ENCODE measurements at places on chromosomes 16 and 17.

- DNase-seq, result no peak
Observed at GRCh38 chr16:55331648-55332185, 7.7 kb downstream of the IRX6 start.

- DNase-seq, result no peak
Observed at GRCh38 chr17:55391244-55391757, 30.3 kb downstream of the MMD start.

GRCh38 chr17:41799366-41799765, 12.4 kb downstream of the P3H4 start:
- no peak for DNase-seq

DNA sequence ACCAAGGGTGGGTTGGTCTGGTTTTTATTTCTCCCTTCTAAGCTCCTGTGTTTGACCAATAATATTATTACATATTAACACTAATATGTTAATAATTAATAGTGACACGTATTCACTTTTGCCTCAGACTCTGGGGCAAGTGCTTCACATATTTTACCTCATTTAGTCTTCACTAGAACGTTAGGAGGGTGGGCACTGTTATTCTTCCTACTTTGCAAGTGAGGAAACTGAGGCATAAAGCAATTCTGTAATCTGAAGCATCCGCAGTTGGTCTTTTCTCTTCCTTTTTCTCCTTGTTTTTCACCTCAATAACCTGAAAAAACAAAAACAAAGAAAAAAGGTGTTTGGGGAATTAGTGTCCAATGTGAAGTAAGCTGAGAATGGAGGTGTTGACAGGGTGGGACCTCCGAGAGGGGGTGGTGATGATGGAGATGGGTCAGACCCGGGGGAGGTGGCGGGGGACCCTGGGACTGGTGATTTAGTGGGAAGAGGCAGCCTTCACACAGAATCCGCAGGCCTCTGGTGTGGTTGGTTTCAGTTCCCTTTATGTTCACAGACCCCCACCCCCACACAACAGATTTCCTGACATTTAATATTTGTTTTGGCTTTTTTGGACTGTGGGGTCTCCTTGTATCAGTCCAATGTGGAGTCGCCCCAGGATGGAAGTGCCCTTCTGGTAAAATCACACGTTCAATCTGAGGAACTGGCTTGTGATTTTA, 3.7 kb downstream of the CDH1 start:
- no peak for DNase-seq

DNA sequence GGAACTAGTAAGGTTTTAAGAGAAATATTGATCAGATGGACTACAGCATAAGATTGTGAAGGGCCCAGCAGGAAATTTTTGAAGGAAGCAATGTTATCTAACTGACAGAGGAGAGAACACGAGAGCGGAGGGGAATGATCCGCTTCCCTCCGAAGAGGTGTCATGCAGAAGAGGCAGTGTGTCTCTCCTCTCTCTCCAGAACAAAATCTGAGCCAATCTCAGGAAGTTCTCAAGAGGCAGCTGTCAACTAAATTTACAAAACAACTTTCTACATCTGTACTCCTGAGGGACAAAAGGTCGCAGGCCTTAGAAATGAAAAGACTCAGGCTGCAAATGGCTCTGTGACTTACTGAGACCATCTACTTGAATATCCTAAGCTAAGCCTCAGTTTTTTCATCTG, 224.6 kb upstream of the CDH5 start:
- no peak for DNase-seq

DNA sequence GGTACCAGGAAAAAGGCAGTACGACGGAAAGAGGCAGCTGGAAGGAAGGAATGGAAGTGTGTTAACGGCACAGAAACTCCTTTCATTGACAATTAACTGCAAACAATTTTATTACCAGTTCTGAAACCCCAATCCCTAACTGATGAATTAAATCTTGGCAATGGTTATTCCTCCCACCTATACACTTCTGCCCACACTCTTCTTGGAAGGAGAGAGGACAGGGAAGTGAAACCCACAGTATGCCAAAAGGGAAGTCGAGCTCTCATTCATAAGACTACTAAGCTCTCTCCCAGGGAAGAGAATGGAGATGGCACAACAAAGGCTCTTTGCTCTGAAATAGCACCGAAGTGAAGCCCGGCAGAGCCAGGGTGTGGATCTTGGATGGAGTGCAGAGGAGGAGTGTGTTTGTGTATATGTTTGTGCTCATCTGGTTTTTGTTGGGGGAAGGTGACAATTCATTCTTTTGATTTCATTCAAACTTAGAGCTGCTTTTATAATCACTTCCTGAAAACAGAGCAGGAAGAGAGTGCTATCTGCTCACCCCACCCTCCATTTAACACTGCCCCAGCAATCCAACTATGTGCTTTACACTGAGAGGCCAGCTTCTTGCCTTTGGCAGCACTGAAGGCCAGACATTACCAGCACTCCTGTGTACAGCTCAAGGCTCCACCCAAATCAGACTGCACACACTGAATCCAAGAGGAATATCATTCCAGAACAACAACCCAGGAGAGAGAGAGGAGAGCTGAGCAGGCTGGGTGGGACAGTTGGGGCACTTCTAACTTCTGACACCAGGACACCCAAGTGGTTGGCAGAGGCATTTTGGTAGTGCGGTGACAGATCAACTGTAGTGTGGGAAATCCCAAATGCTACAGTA, 68.7 kb downstream of the HIC1 start:
- peak; percentile 59 for DNase-seq

DNA sequence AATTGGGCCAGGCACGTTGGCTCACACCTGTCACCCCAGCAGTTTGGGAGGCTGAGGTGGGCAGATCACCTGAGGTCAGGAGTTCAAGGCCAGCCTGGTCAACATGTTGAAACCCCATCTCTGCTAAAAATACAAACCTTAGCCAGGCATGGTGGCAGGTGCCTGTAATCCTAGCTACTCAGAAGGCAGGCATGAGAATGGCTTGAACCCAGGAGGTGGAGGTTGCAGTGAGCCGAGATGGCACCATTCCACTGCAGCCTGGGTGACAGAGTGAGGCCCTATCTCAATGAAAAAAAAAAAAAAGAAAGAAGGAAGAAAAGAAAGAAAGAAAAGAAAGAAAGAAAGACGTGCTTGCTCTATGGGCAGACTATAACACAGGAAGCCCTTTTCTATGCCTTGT, 84.4 kb downstream of the FOXL1 start:
- DNase-seq, result no peak

- DNase-seq, result no peak
Observed at GRCh38 chr17:73324711-73325526, 13.1 kb upstream of the CDC42EP4 start.

GRCh38 chr17:32516940-32517701, 30.3 kb downstream of the CDK5R1 start:
- no peak for DNase-seq

GRCh38 chr16:81123092-81123852, 27.1 kb upstream of the GCSH start:
- DNase-seq, result no peak

- DNase-seq, result peak; percentile 49
Observed at GRCh38 chr17:14302091-14302430, 1.2 kb downstream of the HS3ST3B1 start.

DNA sequence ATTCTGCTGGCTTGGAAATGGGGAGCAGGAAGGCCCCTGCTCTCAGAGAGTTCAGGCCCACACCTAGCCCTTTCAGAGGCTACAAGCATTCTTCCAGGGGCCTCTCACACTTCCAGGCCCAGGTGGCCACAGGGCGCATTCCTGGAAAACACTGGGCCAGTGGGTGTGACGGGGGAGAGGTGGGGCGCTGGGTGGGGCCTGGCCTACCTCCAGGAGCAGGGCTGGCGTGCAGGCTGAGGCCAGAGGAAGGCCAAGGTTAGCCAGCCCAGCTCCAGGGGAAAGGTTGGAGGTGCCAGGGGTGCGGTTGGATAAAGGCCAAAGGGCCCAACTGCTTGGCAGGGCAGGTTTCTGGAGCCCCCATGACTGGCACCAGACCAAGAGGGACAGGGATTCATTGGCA, 198.2 kb downstream of the MAF start:
- no peak for DNase-seq

DNA sequence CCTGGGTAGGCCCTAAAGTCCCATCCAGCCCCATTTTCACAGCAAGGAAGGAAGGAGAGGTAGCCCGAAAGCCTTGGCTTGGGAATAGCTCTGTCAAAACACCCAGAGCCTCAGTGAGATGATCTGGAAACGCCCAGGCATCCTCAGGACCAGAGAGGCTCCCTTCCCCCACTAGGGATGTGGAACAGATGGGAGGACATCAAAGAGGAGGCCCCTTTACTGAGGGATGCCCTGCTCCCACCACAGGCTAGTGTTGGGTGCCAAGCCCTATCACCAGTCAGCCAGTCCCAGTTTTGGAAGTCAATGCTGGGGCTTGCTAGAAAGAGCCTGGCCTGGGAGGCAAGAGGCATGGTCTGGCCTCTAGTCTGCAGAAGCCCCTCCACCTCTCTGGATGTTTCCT, 4.7 kb downstream of the TPPP3 start:
- no peak for DNase-seq

GRCh38 chr17:40070709-40071312, 8.0 kb downstream of the THRA start:
- no peak for DNase-seq

DNA sequence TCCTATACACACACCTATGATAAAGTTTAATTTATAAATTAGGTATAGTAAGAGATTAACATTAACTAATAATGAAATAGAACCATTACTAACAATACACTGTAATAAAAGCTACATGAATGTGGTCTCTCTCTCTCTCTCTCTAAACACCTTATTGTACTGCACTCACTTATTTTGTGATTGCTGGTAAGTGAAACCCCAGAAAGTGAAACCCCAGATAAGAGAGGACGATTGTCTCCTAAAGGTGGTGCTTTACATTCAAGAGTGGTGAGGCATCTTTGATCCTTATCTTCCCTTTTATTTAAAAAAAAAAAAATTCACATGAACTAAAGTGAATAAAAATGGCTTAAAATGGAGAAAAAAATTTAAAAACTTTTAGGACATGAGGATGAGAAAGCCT, 80.1 kb upstream of the TRAP1 start:
- no peak for DNase-seq

DNA sequence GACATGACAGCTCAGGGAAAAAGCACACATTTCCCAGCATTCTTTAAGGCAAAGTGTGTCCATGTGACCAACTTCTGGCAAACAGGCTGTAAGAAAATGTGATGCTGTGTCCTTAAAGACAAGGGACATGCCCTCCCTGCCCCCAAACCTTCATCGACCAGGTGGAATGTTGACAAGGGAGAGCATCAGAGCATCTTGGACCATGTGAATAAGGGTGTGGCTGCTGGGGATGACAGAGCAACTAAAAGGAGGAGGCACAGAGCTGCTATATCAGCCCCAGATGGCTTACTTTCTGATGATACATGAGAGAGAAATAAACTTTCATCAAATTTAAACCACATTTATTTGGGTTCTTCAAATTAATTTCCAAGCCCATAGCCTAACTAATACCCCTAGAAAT, 2.2 kb upstream of the ZNF23 start:
- DNase-seq, result no peak

- peak; percentile 27 for DNase-seq
Observed at GRCh38 chr17:79400989-79401703, 209.7 kb downstream of the RBFOX3 start.

GRCh38 chr17:58252141-58252540, 13.8 kb downstream of the LPO start:
- DNase-seq, result no peak

DNA sequence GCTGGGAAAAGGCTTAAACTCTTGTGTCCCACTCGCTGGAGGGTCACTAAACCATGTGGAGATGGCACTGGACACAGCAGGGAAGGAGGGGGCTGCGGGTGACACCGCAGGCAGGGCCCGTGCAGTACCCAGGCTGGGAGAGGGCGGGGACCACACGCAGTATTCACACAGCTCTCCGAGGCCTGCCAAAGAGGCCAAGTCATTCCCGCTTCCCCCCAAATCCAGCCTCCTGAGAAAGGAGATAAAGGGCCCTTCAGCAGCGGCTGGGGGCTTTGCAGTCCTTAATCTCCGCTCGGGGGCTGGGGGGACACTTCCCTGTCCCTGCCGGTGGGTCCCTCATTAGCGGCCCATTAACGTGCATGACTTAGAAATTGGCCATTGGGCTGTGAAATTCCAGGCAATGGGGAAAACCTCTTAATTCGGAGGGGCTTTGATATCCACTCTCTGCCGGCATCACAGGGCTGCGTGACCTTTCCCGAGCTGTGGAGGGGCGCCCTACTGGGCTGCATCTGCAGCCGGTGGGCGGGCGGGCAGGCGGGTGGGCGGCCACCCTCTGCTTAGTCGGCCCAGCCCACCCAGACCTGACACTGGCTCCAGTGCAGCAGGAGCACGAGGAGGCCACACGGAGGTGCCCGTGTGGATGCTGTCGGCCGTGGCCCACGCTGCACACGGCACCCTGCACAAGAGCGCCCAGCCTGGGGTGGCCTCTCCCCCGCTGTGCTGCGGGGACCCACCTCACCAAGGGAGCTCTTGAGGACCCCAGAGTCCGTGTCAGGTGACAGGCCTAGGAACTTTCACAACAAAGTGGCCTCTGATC, 2.6 kb upstream of the SLC38A8 start:
- no peak for DNase-seq

GRCh38 chr17:21460358-21460757, 84.2 kb downstream of the KCNJ12 start:
- DNase-seq, result no peak

GRCh38 chr16:73768786-73769203, 527.8 kb upstream of the PSMD7 start:
- DNase-seq, result no peak

DNA sequence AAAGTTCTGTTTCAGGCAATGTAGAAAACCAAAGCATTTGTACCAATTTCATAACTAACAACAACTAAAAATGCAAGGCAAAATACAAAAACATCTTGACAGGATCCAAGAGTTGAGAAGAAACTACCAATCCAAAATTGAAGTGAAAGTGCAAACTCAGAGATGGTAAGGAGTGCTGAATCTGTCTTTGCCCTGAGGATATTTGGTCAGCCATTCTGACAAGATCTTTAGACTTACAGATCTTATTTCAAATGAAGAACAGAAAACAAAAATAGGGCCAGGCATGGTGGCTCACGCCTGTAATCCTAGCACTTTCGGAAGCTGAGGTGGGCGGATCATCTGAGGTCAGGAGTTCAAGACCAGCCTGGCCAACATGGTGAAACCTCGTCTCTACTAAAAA, 412.8 kb downstream of the ZFHX3 start:
- DNase-seq, result no peak

- no peak for DNase-seq
Observed at GRCh38 chr16:11556214-11556819, 30.4 kb downstream of the LITAF start.

- no peak for DNase-seq
Observed at GRCh38 chr17:59534583-59534982, 30.8 kb upstream of the DHX40 start.

DNA sequence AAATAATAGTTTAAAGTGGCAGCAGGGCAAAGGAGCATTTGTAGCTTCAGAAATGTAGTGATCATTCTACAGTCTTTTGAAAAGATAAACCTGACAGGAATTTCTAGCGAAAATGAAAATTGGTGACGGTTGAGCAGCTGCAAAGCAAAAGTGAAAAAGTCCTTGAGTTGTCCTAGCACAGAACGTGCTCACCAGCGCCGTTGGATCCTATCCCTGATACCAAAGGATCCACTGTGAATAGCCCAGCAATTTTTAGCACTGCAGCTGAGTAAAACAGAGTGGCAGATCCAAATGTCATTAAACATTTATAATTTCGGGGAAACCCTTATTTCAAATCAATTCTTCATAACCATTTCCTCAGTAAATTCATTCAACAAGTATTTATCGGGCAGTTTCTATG, 453.8 kb upstream of the HSBP1 start:
- DNase-seq, result no peak

GRCh38 chr17:50677851-50678375, 29.8 kb downstream of the ANKRD40 start:
- no peak for DNase-seq

Measured in HL-60 (cell line).